ENCODE measurements at places on chromosomes 2 and 18.
A peak's percentile ranks its signal among the peaks of the same experiment; 100 is the strongest.

GRCh38 chr2:11567631-11568031 is 33.8 kb downstream of the GREB1 start:
- DNase-seq: no peak

- no peak for DNase-seq
Measured at GRCh38 chr18:61198486-61198885, 134.7 kb upstream of the CDH20 start.

DNA sequence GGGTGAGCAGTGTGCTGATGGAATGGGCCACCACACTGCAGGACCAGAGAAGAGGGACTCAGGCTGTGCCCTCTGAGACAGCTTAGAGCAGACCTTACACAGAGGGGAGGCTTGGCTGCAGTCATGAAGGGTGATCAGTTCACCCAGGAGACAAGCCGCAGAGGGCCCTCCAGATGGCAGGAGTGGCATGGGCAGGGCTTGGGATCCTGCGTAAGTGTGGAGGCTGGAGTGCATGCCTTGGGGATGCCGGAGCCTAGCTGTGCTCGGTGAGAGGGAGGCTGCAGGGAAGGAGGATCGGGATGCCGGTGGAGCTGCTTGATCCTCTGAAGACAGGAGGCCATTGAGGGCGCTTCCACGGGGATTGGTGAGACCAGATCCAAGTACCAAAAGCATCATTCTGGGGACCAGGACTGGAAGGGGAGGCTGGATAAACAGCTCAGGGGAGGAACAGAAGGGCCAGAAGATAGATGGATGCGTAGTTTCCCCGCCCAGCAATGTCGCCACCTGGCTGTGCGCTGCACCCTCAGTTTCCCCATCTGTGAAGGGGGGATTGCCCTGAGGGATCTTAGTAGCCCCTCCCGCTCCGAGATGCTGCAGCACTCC is 163.4 kb downstream of the INHBB start:
- DNase-seq: no peak

DNA sequence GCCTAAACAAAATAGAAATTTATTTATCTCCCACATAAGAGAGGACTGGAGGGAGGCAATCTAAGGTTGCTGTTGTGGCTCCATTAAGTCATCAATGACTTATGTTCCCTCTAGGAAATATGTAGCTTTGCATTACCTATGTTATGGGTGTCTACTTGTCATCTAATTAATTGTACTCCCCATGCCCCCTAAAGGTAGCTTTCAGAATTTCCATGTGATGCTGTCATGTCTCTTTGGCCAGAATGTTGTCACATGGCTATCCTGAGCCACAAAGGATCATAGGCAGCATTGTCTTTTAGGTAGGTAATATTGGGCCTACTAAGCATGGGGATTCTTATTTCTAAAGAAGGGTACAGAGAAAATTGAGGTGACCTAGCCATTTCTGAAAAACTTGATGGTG is 935.6 kb upstream of the FANCL start:
- no peak for DNase-seq

- no peak for DNase-seq
Measured at GRCh38 chr18:45164551-45164950, 450.7 kb upstream of the SLC14A2 start.

GRCh38 chr18:75053028-75053629 is 155.8 kb downstream of the PTGR3 start:
- no peak for DNase-seq

DNA sequence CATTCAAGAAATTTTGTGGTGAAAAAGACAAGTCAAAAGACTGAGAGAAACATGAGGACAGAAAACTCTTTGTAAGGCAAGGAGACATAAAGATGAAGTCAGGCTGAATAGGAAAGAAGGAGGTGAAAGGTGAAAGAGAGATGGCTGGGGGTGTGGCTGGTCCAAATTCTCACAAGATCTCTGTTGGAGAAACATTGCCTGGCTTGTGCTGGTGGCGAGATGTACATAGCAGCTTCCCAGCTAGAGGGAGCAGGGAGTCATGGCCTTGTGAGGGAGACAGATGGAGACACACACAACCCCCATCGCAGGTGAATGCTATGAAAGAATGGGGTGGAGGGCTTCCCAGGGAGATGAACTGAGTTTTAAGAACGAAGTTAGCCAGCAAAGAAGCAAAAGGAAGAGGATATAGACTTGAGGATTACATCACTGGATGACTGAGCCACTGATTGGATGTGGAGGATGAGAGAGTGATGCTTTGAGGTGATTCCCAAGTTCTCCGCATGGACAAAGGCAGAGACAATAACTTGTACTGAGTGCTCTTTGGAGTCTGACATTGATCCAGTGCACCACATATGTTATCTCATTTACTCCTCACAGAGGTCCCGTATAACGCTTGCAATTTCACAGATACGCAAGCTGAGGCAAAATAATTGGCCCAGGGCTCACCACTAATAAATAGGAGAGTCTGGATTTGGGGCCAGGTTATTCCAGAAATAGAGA is 3.7 kb upstream of the EMX1 start:
- no peak for DNase-seq

- DNase-seq: no peak
Measured at GRCh38 chr2:212554233-212554632, 15.6 kb upstream of the ERBB4 start.

GRCh38 chr2:136281281-136282114 is 163.5 kb upstream of the CXCR4 start:
- DNase-seq: no peak

- no peak for DNase-seq
Measured at GRCh38 chr2:147550995-147551731, 293.7 kb upstream of the ACVR2A start.

DNA sequence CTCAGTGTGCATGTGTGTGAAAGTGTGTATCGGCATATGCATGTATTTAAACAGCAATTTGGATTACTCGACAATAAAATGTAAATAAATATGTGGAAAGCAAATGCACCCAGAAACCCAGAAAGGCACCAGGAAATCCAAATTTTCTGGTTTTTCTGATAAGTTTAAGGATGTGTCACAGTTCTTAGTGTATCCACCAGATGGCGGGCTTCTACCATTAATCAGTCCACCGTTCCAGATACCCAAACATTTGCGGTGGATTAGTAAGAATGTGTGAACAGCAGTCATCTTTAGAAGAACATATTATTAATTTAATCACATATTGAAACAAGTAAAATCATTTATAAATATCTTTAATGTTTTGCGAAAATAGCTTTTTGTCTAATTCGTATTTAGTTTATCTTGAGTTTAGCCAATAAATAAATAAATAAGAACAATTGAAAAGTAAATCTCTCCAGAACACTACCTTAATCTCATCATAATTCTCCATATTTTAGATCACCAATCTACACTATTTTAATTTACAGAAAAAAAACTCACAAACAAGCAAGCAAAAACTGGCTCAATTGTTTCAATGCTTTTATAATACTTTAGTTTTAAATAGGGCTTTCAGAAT is 298.9 kb downstream of the DSEL start:
- DNase-seq: peak; percentile 6

GRCh38 chr2:168350380-168350779 is 103.0 kb upstream of the STK39 start:
- DNase-seq: no peak

- no peak for DNase-seq
Measured at GRCh38 chr18:9804517-9805104, 81.2 kb upstream of the TXNDC2 start.

GRCh38 chr2:26349690-26350089 is 3.1 kb upstream of the ADGRF3 start:
- no peak for DNase-seq

DNA sequence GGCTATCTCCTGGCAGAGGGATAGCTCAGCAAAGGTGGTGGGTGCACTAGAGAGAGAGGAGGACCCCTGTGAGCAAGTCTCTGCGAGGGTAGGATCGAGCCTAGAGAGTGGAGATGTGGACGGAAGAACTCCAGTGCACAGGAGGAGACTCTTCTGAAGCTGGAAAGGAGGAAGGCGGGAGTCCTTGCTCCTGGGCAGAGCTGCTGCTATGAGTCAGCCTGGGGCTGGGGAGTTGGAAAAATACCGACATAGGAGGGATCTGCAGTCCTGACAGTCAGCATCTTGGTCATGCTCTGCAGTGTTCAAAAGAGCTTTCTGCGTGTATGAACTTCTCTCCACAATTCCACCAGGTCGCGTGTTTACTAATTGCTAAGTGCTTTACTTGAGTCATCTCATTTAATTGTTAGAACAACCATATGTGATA is 233.8 kb downstream of the LDLRAD4 start:
- no peak for DNase-seq

- DNase-seq: no peak
Measured at GRCh38 chr2:216789081-216789480, 70.8 kb downstream of the TNP1 start.

GRCh38 chr2:190533968-190534309 is 583 bp downstream of the NEMP2 start:
- DNase-seq: no peak

DNA sequence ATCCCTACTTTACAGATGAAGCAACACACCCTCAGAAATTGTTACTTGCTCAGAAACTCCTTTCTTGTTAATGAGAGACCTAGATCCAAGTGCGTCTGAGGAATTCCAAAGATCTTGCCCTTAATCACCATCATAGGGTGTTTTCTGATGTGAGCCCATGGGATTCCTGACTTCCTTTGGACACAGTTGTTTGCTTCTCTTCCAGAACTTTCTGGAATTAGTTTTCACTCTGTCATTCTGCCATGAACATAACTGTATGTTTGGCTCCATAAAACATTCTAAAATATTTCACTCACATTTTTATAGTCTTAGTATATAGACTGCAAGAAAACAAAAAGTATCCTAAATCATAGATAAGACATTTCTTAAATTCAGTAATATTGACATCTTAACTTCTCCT is 593.9 kb upstream of the SOX11 start:
- no peak for DNase-seq

DNA sequence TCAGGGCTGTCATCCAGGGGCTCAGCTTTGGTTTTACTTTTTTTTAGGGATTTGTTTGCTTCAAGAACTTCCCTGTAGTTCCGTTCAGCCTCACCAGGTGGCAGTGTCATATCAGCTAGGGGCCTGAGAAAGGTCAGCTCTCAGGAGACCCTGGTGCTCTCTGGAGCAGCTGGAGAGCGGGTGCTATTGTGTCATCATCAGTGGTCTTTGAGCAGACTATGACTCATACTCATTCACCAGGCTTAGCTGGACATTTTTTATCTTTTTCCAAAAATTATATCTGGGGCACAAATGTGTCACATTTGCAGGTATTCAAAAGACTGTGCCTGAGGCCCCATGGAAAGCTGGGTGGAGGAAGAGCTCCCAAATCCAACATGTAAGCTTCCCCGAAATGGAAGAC is 24.4 kb downstream of the ZNF892 start:
- peak; percentile 3 for DNase-seq

DNA sequence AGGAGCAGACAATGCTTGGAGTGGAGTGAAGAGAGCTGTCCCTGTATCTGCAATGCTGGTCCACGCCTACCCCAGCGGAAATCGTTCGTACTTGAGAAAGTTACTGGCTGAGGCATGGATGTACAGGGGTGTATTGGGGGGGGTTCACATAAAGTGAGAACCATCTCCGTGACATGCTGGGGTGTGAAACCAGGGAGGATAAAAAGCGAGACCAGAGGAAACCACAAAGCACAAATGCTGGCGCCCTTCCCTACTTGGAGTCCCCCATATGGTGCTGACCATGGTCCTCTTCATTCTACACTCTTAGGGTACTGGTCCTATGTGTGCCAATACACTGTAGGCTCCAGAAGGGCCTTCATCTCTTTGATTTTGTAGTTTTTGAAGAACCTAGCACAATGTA is 244.1 kb downstream of the L3MBTL4 start:
- DNase-seq: no peak

Measured in stimulated activated CD4-positive, alpha-beta T cell treated with anti-CD3 and anti-CD28 coated beads, Interleukin-15, amount 100 ng/mL, for 1 hour (primary cell).